ENCODE measurements at places on chromosomes 2 and 18. TPM values are rescaled to one million over a fixed set of nuclear protein-coding genes. Genes with fewer than 3 reads are reported as not detected.

Gene TRAK2
- total RNA-seq: 24.6 TPM

Gene DIPK1C
- 0.36 TPM for total RNA-seq

Gene NPAS2
- total RNA-seq: 10.7 TPM

Gene TUBA3E
- not detected for total RNA-seq

Gene PAPOLG
- total RNA-seq: 16.2 TPM

Gene EFR3B
- total RNA-seq: 5.3 TPM

Gene ZC3H6
- 5.5 TPM for total RNA-seq

Gene FAP
- total RNA-seq: 27.3 TPM

Gene TWIST2
- 0.95 TPM for total RNA-seq

Gene SMYD1
- total RNA-seq: 0.87 TPM

Gene TRIM43
- not detected for total RNA-seq

Gene PTMA
- 969 TPM for total RNA-seq

Gene UBXN4
- total RNA-seq: 101 TPM

Gene NT5DC4
- total RNA-seq: not detected

Gene FSHR
- total RNA-seq: not detected

Gene SRD5A2
- not detected for total RNA-seq

Gene FKBP1B
- total RNA-seq: 23.0 TPM

- DNase-seq: no peak
Observed at GRCh38 chr2:238925816-238926521, 78.1 kb downstream of the TWIST2 start.

DNA sequence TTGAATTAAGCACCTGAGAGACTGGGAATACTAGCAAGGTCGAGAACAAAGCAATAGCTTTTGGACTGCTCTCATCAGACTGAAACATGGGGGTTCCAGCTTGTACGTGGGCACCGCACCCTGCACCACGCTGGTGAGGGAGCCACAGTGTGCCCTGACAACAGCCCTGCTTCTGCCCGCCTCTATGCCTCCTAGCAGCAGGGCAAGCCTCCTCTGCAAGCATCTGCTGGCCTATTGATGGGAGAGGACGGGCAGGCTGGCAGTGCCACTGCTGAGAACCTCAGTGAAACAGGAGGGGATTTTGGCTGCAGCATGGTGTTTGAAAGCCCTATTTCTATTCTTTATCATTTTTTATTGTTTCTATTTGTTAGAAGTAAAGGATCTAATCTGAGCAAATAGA is 146.1 kb upstream of the OTOS start:
- no peak for DNase-seq

DNA sequence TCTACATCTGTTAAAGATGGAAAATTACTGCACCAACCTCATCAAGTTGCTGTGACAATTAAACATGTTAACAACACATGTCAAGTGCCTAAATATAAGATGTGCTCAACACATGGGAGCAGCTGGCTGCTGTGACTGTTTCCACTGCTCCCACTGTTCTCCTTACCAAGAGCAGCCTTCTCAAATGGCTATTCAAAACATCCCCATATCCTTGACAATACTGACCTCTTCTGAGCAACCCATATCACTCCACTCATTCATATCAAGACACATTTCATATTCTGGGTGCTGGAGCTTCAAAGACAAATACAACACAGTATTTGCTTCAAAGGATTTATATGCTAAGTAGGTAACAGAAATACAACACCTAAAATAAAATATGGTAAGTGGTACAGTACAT is 60.3 kb downstream of the PIAS2 start:
- no peak for DNase-seq

DNA sequence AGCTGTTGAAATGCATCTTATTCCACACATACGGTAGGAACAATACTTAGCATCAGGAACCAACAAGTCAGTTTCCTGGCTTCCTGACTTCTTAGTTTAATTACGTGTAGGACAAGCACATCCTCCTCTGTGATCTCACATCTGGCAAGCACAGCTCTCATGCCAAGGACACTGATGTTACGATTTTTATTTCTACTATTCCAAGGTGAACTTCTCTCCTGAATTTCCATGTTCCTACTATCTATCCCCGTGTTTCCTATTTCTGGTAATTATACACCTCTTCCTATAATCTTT is 374.0 kb downstream of the NCKAP5 start:
- DNase-seq: no peak

DNA sequence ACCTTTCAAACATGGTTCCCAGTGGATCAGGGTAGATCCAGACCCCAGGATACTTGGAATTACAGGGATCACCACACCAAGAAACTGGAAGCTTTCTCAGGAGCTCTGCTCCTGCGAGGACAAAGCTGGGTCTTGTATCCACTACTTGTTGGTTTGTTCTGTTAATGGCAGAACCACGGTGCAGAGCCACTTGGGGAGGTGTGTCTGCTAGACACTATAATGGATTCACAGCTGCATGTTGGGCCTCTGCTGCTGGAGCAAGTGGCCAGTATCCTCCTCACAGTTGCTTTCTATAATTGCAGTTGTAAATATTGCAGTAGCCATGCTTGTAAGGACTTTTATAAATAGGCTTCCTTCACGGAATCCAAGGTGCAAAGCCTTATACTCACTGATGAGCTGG is 12.9 kb downstream of the FOSL2 start:
- DNase-seq: no peak

DNA sequence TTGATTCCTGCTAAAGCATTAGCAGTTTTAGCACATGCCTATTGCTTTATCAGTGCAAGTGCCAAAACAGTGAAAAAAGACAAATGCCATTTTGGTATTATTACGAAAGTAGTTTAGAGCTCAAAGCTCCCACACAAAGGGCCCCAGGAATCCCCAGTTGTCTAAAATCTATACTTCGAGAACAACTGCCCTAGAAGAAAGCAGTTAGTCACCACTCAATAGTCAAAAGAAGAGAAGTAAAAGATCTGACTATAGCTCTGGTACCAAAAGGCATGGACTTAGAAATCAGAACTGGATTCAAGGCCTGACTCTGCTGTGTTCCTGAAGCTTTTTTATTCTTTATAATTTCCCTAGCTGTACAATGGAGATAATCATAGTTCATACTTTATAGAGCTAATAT is 21.8 kb downstream of the SCN3A start:
- DNase-seq: no peak

GRCh38 chr18:62933261-62933887 is 218.0 kb downstream of the PHLPP1 start:
- DNase-seq: no peak

GRCh38 chr2:1226766-1227165 is 186.5 kb upstream of the TPO start:
- DNase-seq: no peak

DNA sequence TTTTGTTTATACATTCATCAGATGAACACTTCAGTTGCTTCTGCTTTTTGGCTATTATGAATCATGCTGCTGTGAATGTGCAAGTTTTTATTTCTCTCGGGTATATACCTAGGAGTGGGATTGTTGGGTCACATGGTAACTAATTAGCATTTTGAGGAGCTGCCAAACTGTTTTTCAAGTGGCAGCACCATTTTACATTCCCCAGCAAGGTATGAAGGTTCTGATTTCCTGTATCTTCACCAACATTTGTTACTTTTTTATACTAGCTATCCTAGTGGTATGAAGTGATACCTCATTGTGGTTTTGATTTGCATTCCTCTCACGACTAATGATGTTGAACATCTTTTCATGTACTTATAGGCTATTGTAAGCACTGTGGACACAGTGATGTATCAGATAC is 53.9 kb downstream of the DYNC1I2 start:
- no peak for DNase-seq

DNA sequence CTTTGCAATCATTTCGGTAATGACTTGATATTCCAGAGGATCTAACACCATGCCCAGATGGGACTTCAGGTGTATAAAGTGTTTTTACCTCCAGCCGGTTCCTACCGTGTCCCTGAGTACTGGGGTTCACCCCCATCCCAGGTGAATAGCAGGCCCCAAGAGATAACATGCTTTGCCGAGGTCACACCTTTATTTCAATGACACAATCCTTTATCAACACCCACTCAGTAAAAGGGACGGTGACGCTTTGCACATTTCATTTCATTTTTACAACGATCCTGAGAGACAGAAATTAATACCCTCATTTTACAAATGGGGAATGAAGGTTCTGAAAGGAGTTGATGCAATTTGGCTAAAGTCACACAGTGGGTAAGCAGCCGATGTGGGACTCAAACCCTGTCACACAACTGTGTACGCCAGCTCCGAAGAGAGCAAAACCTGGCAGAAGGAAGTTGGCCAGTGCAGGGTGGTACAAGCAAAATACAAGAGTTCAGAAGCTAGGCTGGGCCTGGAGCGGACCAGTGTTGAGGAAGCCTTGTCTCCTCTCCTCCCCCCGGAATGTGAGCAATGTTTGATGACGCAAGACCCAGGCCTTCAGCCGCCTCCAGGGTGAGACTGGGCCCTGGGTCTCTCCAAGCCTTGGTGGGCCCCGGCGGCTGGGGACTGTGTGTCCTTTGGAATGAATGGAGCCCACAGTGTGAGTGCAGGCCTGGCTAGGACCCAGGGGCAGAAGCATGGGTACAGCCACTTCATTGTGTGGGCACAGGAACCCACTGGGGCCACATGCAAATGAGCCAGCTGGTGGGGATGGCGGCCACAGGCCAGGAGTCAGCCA is 139.6 kb upstream of the MYCN start:
- DNase-seq: no peak

- DNase-seq: no peak
Observed at GRCh38 chr18:9475643-9476591, 604 bp downstream of the RALBP1 start.

DNA sequence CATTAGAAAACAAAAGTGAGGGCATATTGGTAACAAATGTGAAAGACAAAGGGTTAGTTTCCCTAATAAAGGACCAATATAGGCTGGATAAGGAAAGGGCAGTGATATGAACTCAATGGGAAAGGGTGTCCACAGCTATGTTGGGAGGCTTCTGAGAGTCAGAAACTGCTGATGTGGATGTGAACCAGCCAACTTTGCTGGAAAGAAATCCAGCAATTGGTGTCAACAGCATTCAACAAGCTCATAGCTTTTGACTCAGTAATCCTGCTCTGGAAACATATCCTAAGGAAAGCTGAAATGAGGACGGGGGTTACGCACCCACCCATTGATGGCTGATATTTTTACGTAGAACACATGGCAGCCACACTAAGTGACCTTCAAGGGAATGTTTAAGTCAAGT is 63.7 kb downstream of the ARL4C start:
- DNase-seq: no peak

- no peak for DNase-seq
Observed at GRCh38 chr18:62282188-62282629, 42.9 kb upstream of the TNFRSF11A start.

- no peak for DNase-seq
Observed at GRCh38 chr2:172806996-172807395, 71.4 kb downstream of the RAPGEF4 start.

DNA sequence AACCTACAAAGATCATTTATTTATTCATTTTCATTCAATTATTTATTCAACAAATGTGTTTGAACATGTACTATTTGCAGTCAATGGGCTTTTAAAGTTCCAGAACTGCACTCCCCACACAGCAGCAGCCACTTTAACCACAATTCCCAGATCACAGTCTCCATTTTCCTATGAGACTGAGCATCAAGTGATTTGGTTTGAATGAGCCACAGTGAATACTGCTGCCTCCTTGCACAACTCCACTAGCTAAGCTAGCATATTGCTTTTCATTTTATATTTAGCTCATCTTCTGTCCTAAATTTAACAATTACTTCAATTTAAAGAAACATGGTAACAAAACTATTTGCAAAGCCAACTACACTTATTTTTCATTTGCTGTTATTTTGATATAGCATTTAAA is 353.4 kb upstream of the VRK2 start:
- DNase-seq: no peak

- DNase-seq: no peak
Observed at GRCh38 chr2:105455488-105456003, 56.7 kb upstream of the FHL2 start.

DNA sequence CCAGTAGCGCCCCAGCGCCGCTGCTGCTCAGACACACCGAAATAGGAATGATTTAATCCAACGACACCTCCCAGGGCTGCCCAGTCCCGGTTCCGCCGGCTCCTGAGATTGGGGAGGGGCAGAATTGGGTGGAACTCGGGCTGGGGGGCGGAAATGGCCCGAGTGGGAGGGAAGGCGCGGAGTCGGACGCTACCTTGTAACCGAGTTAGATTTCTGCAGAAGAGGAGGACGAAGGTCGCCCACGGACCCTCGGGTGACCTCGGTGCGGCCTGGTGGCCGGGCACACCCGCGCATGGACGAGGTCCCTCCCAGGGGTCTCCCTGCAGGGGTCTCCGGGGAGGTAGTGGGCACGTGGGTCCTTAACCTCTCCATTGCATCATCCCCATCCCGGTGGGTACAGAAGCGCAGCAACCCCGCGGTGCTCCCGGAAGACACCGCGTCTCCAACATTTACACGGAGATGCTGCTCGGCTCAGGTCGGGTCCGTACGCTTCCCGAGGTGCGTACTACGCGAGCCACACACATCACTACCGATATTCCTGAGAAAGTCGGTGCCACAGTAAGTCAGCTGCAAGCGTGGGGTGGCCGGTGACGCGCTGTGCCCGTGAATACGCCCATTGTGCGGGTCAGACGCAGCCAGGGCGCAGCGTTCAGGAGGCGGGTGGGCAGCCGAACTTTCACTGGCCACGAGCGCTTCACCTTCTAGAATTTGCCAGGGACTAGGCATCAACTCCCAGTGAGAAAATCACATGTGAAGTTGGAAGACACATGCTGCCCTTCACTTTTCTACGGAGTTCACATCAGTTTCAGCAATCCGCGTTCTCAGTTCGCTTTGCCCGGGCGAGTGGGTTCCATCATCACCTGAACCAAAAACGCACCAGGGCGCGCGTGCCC is 3.0 kb downstream of the ZNF516 start:
- DNase-seq: no peak

DNA sequence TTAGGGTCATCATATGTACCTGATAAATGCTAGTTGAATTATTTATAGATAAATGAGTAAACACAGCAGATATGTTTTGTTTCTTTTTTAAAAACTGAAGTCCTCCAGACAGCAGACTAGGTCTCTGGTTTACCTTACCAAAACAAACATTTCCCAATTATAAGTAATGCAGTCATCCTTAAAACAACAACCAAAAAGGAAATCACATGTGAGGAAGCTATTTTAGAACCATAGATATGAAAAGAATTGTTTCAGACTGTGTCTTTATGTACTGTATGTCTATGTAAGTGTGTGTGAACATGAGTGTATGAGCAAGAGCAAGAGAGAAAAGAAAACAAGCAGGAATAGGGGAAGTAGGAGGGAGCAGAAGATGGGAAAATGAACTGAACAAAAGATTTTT is 441.0 kb downstream of the CPS1 start:
- no peak for DNase-seq

- no peak for DNase-seq
Observed at GRCh38 chr2:23867449-23867848, 59.5 kb downstream of the ATAD2B start.

GRCh38 chr2:48715956-48716355 is 39.6 kb downstream of the LHCGR start:
- DNase-seq: no peak

- DNase-seq: no peak
Observed at GRCh38 chr2:118166242-118166641, 78.0 kb downstream of the INSIG2 start.

GRCh38 chr2:119292226-119292625 is 68.6 kb downstream of the STEAP3 start:
- DNase-seq: no peak

All from type B pancreatic cell (in vitro differentiated cells).